ENCODE measurements at places on chromosomes 4 and X.

DNA sequence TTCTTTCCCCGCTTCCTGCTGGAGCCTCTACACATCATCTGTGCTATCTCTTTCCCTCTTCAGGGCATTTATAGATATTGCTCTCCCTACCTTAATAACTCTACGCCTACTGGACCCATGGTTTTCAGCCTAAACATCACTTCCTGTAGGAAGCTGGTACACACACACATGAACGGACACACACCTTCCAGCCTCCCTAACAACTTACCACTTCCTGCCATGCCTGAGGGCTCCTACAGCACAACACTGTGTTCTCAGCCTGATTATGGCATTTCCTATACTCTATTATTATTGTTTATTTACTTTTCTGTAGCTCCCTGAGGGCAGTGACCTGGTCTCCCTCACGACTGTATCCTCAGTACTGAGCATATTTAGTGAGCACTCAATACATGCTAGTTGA is 163.6 kb upstream of the MAP3K15 start:
- no peak for DNase-seq

DNA sequence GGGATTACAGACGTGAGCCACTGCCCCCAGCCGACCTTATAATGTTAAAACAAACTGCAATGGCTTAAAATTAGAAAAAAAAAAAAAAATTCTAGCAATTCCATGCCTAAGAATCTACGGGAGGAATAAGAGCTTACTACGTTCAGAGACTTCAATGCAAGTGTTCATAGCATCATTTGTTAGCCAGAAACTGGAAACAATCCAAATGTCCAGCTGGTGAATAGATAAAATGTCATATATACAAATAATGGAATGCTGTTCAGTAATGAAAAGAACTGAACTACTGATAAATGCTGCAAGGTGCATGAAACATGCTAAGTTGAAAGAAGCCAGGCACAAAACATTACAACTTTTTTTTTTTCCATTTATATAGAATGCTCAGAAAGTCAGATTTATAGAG is 5.3 kb downstream of the EXOSC9 start:
- no peak for DNase-seq

- peak; percentile 21 for DNase-seq
Observed at GRCh38 chr4:189278597-189279165, 662.0 kb upstream of the FRG1 start.

GRCh38 chr4:172786039-172786792 is 382.4 kb upstream of the GALNT7 start:
- DNase-seq: no peak

- DNase-seq: no peak
Observed at GRCh38 chr4:119517361-119518229, 111.0 kb downstream of the PDE5A start.

DNA sequence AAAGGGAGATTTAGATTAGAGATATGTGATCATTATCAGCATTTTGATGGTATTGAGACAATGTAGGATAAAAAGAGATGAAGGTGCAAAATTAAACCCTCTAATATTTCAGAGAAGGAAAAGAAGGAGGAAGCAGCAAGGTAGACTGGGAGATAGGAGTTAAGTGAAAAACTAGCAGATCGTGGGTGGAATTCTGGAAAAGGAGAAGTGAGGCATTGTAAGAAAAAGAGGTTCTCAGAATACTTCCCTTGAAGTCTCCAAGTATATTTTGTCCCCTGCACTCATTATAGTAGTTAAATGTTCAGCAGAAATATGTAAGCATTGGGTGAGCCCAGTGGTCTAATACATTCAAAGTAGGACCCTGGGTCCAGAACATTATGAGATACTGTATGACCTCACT is 30.3 kb downstream of the COPS4 start:
- DNase-seq: no peak

DNA sequence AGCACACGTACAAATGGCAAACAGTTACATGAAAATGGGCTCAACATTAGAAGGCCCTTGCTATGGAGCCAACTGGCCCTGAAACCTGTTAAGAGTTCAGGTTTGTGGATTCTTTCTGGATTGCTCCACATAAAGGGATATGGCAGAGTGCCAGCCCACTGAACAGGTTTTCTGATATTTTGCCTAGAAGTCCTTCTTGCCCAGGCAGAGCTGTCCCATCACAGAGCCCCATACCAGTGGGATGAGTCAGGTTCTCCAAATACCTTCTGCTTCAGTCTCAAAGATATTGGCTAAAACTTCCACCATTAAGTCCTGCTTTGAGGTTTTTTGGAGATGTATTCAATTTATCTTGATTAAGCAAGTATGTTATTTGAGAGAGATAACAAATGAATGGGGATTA is 146.8 kb upstream of the IL1RAPL2 start:
- no peak for DNase-seq

- no peak for DNase-seq
Observed at GRCh38 chr4:134677209-134677814, 475.7 kb upstream of the PABPC4L start.

GRCh38 chrX:94850811-94851210 is 1176.8 kb downstream of the FAM133A start:
- DNase-seq: no peak

GRCh38 chrX:14501327-14501726 is 28.0 kb upstream of the GLRA2 start:
- no peak for DNase-seq

DNA sequence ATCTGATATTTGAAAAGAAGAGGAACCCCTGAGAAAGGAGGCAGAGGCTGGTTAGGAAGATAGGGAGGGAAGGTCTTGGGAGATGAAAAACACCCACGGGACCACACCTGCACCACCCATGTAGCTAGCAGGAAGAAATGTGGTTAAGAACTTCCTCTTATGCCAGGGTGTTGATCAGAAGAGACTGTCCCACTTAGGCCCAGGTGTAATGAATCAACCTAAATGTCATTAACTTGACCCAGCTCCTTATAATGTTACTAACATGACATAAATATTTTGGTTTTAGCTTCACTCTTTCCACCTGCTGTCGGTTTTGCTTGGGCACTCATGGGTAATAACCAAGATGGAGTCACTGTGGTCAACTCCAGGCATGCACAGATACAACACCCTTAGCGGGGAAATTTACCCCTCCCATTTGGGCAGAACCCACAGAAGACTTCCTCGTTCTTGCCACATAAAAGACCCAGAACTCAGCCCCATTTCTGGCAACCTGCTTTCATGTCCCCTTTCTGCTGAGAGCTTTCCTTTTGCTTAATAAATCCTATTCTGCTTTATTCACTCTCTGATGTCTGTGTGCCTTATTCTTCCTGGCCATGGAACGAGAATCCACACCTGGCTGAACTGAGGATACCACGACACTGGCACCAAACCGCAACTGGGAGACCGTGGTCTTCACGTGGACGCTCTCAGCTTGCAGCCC is 46.8 kb downstream of the ZNF141 start:
- no peak for DNase-seq

DNA sequence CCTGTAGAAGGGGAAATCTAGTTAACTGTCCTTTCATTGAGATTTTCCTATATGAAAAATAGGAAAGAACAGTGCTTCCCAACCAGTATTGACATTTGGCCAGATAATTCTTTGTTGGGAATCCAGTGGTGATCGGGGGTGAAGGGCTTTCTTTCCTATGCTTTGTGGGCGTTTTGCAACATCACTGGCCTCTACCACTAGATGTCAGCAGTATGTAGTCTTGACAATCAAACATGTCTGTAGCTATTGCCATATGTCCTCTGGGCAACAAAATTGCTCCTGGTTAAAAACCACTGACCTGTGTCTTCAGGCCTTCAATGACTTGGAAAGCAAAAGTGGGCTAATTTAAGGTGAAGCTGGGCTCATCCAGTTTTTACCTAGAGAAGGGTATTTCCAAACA is 658.5 kb downstream of the DACH2 start:
- peak; percentile 66 for DNase-seq

DNA sequence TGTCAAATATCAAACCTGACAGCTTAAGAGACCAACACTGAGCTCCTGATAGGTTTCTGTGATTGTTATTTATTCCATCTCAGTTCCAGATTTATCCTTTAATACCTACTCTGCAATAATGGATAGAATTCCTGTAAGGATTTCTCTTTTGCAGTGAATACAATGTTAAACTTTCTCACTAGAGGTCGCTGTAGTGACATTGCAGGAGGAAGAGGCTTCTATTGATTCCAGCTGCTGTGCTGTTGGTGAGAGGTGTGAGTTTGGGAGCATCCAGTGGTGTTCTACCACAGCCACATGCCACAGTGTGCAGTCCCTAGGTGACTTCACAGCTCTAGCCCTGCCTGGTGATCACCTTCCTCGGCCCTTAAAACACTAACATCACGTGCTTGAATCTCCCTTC is 34.6 kb upstream of the DCAF8L2 start:
- peak; percentile 50 for DNase-seq

- peak; percentile 14 for DNase-seq
Observed at GRCh38 chrX:51047950-51048349, 137.4 kb downstream of the BMP15 start.

GRCh38 chrX:20374450-20374849 is 107.7 kb upstream of the RPS6KA3 start:
- DNase-seq: no peak

DNA sequence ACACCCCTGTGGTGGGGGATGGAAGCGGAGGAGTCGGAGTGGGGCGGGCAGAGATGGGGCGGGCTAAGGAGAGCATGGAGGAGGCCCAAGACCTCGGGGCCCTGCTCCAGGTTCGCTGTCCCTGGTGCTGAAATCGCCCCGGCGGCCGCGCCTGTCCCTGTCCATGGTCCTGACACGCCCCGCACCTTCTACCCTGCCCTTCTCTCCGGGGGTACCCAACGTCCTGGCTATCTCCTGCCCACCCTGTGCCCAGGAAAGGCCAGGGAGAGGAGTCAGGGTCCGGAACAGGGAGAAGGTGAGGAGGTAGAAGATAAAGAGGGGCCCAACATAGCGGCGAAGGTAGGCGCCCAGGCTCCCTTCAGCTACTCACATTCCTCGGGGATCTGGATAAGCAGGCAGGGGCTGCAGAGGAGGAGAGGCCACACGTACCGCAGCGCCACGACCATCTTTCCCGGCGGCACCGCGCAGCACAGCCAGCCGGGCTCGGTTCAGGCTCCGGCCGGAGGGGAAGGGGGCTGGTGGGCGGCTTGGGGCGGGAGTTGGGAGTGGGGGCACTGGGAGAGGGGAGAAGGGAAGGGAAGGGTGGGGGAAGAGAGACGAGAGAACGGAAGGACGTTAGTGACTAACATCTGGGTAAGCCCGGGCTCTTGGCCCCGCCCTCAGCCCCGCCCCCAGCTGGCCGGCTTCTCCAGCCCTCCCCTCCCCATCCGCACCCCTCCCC is 10.4 kb downstream of the L1CAM start:
- DNase-seq: peak; percentile 72

- DNase-seq: peak; percentile 95
Observed at GRCh38 chr4:41644288-41644914, 104.1 kb downstream of the PHOX2B start.
